Stimulated activated CD8-positive, alpha-beta memory T cell treated with anti-CD3 and anti-CD28 coated beads, Interleukin-4, amount 100 ng/mL, for 4 hours (primary cell): ENCODE measurements at places on chromosomes 7 and 10.

DNA sequence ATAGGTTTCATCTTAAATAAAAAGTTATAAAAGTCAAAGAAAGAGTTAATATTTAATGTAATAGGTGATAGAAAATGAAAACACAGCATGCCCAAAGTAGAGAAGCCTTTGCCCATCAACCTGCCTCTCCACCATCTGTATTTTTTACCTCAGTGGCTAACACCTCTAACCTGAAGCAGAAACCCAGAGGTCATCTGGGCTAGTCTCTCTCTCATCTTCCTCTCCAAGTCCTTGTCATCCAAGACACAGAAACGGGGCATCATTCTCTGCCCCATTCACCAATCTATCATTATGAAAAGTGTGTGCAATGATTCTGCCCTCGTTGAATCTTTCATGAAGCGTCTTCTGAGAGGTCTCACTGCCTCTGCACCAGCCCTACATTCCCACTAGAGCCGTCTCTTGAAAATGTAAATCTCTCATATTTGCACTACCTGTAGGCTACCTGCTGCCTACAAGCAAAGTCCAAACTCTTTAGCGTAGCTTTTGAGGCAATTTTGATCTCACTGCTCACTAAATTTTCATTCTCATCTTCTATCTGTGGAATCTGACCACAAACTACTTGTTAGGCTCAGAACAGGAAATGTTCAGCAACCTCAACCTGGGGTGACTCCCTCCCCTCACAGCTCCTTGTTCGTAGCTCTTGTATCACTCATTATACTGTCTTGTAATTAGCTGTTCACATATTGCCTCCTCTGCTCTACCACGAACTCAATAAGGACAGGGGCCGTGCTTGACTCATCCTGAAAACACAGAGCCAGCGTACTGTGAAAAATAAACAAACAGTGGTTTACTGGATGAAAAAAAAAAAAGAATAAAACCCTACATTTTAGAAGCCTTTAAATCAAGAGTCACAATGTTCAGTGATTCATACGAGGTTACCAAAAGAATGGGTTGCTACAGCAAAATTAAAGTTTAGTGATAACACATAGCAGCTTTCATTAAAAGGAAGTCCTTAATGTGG is 83.1 kb downstream of the CTNNA3 start:
- no peak for DNase-seq

GRCh38 chr10:112949143-112949823 is 764 bp upstream of the TCF7L2 start:
- DNase-seq: no peak

- DNase-seq: no peak
Measured at GRCh38 chr7:123499211-123499970, 35.0 kb downstream of the IQUB start.

DNA sequence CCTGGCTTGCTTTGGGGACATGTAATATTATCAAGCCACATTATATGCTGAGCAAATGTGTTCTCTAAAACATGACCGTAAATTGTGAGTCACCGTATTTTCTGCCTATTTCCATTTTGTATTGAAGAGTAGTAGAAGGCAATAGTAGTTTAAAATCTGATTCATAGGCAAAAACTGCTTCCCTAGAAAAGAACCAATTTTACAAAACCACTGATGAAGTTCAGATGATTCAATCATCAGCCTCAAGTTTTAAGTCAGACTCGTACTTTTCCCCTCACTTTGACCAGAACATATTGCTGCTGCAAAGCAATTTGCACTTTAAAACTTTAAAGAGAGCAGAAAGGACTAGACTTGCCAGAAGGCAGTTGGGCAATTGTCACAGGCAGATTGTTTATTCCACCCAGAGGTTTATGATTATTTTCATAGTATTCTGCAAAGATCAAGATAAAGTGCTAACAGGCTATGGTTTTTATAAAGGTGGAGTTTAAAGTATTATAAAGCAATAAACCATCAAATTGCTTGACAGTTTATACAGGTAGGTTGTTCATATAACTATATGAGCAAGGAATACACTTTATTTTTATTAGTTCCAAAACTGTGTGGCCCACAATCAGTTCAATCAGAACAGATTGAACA is 168.2 kb downstream of the ETV1 start:
- no peak for DNase-seq

- no peak for DNase-seq
Measured at GRCh38 chr7:37320140-37320847, 128.4 kb downstream of the ELMO1 start.

GRCh38 chr7:80767654-80768053 is 129.2 kb downstream of the CD36 start:
- no peak for DNase-seq

DNA sequence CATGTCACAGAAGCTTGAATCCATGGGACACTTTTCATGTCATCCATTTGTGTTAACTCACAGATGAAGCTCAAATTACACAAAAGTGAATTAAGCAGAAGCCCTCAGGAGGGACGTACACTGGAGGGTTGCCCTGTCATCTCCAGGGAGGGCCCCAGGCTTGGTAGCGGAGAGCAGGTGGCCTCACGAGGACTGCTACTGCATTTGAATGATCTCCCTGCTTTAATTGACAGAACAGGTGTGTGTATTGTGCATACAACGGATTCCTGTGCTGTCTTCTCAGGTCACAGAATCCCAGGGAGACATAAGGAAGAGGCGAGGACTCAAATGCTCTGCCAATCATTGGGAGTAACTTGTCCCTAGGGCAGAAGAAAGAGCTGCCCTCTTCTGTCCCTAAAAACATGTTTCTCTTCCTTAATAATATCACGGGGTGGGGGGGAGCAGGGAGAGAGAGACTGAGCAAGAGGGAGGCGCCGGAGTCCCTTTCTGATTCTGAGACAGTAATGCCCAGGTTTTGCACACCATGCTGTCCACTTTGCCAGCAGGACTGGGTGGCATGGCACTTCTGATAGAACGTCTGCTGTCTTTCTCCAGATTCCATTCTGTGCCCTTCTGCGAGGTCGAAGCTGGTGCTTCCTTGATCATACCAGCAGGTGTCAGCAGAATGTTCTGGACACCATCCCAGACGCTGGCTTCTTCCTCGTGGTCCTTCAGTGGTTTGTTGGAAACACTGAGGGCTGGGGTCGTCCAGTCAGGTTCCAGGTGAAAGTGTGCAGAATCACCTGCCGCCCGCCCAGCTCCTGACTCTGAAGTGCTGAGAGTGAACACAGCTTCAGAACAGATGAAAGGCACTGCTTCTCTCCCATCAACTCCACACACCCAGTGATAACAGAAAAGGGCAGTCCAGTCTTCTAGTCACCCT is 26.2 kb upstream of the RASGEF1A start:
- no peak for DNase-seq

GRCh38 chr10:50480054-50481007 is 143.4 kb downstream of the SGMS1 start:
- no peak for DNase-seq

- no peak for DNase-seq
Measured at GRCh38 chr7:137881607-137882260, 35.0 kb upstream of the DGKI start.

- no peak for DNase-seq
Measured at GRCh38 chr7:35617041-35617440, 77.9 kb downstream of the HERPUD2 start.
